COR-L47 (cell line): ENCODE measurements at places on chromosomes 1 and 21.

DNA sequence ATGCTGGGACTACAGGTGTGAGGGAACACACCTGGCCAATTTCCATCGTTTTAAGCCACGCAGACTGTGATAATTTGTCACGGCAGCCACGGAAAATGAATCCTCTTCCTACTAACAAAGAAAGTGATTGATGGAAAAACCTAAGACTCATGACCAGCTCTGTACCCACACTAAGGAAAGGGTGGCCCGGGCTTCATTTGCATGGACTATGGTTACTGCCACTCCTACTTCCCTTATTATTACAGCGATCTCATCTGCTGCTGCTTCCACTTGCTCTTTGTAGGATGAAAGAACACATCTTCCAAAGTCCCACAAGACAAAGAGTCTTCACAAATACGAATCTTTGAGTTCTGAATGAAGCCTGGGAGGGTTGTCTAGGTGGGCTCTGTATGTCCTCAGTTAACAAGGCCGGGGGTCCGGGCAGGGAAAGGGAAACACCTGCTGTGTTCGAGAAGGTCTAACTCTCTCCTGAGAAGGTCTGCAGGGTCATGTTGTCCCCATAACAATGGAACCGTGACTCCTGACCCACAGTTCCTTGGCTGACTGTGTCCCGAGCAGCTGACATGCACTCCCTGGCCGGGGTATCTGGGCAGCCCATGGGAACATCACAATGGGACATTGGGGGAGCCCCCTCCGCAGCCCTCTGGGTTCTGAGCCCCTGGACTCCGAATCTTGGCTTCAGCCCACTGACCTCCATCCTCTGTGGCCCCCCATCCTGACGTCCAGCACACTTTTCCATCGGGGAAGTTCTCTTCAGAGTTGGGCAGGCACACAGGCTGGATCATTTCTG is 13.3 kb upstream of the TFF1 start:
- DNase-seq, result no peak

- no peak for DNase-seq
Observed at GRCh38 chr1:178692564-178693327, 32.3 kb upstream of the RALGPS2 start.

DNA sequence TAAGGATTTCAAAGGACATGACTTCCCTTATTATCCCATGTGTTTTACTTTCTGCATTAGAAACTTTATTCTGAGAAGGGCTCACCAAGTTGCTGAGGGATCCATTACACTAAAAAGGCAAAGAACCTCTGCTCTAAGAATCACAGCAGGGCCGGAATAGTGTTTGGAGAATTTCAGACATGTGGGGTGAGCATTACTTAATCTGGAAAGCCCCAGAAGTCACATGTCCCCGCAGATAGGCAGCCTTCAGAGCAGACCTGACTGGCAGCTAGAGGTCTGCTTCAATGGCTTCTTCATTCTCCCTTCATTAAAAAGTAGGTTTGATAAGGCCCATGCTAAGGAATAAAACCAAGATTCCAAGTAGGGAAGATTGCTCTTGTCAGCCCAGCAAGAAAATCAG is 52.6 kb upstream of the RBM15 start:
- DNase-seq, result no peak

DNA sequence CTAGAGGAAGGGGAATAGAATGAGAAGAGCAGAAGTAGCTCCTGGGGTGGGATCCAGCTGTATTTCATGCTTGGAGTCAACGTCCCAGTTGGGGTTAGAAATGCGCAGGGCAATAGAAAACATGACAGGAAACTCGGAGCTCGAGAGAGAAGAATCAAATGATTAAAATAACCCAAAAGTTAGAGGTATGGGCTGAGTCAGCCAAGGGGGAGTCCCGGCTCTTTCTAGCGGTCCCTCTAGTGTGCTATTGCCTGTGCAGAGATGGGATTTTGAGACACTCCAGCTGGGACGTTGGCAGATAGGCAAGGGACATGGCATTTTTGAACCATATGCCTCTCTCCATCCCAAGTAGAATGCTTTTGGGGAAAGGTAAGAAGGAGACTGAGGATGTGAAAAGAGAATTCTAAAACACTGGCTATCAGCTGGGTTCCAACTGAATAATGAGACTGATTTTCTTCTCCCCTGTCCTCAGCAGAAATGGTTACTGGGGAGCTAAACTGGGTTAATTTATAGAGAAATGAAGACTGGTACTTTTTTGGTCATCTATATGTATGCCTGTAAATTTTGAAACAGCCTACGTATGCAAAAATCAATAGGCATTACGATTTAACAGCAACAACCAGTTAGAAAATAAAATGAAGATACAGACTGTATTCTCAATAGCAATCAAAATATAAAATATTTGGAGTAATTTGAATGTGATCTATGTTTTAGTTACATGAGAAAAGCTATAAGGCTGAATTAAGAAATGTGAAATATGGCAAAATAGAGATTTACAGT is 7.0 kb upstream of the VPS26C start:
- no peak for DNase-seq

GRCh38 chr1:48817505-48818114 is 40.9 kb upstream of the BEND5 start:
- DNase-seq, result peak; percentile 61

DNA sequence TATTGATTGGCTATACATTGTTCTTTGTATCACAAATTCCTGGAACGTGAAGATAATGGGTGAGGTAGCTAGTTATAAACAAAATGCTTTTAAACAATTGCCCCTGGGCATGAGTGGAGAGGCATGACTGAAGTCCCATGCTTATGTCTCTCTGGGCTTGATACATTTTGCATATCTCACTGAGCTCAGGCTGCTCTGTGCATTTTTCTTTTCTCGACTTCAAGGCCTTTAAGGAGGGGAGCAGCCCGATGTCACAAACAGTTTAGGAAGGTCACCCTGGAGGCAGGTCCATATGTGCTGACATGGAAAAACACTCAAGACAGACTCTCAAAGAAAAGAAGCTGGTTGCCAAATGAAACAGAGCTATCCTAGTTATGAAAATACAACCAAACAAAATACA is 80.1 kb upstream of the PUM1 start:
- no peak for DNase-seq

DNA sequence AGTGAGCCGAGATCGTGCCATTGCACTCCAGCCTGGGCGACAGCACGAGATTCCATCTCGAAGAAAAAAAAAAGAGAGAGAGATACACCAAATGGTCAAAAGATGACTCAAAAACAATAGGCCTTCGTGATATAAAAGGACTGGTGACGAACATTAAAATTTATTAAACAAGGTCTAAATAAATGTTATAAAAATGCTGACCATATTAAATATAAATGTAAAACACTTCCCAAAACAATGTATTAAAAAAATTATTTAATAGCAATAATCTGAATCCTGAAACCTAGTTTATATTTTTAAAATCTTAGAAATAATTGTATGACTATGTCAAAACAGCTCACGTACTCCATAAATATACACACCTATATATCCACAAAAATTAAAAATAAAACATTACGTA is 247.6 kb downstream of the SETD4 start:
- no peak for DNase-seq

DNA sequence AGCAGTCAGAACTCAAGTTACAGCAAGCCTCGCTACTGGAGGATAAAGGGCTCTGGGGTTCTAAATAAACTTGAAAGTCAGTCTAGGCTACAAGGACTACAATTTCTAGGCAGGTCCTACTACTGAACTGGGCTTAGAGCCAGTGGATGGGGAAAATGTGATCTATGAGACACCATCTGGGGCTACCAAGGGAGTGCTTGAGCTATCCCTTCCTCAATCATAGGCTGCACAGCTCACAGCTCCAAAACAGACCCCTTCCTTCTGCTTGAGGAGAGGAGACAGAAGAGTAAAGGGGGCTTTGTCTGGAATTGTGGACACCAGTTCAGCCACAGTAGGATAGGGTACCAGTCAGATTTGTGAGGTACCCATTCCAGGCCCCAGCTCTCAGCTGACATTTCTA is 145.8 kb upstream of the SNX7 start:
- DNase-seq, result no peak

DNA sequence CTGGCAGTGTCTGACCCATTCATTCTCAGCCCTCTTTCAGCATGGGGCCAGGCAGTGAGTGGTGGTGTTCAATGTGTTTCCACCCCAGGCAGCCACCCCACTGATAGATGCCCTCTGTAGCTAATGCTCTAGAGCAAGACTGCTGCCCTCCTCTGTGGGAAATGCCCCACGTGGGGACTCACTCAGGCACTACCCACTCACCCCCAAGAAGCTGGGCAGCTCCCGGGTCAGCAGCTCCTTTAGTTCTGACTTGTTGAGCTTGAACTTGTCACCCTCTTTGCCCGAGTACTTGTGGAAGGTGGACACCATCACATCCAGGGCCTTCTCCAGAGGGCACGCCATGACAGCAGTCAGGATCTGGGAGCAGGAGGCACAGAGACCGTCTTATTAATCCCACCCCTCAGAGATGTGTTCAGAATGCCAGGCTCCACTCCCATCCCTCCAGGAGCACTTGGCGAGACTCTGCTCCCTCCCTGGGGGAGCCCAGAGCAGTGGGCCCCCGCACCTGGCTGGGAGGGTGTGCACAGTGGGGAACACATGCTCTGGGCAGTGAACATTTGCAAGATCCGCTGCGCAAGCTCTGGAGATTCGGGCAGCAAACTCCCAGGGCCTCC is 1.0 kb downstream of the S100A4 start:
- DNase-seq, result no peak

- no peak for DNase-seq
Observed at GRCh38 chr1:233375653-233376052, 48.1 kb downstream of the MAP3K21 start.

GRCh38 chr21:34941162-34941561 is 107.9 kb downstream of the RUNX1 start:
- no peak for DNase-seq

DNA sequence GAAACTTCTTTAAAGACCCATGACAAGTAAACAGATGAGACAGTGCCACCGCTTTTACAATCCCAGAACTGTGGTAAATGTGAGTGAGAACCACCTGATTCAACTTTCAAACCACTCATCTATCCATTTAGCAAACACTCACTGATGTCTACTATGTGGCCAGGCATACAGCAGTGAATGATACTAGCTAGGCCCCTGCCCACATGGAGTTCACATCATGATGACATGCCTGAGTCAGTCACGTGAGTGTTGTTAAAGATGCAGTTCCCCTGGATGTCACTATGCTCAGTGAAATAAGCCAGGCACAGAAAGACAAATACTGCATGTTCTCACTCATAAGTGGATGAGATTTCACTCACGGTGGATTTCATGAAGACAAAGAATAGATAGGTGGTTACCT is 28.4 kb downstream of the STX6 start:
- DNase-seq, result no peak

GRCh38 chr1:207397525-207397926 is 56.6 kb upstream of the CR2 start:
- no peak for DNase-seq

DNA sequence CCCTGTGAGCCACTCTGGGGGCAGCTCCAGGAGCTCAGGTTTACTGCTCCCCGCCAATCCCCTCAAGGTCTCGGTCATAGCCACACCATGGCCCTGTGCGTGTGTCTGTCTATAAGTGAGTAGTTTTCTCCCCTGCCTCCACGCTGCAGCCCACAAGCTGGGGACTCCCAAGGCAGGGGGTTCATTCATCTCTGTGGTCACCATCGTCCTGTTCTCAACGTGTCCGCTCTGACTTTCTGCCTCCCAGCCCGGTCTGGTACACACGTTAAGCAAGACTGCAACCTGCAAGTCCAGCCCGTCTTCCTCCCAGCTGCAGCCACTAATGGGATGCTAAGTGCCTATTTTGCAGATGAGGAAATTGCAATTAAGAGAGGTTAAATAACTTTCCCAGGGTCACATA is 49.8 kb downstream of the IGSF21 start:
- DNase-seq, result no peak

DNA sequence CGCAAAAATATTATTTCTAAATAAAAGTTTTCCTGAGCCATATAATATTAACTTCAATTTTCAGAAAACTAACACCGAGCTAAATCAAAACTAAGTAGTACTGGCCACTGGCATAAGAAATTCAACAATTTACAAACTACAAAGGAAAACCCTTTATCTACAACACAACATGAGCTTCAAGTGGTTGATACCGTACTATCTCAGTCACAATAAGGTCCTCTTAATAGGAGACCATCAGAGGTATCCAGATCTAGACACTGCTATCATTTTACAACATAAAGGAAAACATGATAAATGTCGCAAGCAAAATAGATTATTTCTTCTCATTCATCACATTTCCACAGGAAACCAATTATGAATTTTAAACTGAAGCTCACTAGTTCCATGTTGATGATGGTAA is 39.5 kb downstream of the GATAD2B start:
- DNase-seq, result no peak

- no peak for DNase-seq
Observed at GRCh38 chr1:93614986-93615581, 66.6 kb downstream of the BCAR3 start.

DNA sequence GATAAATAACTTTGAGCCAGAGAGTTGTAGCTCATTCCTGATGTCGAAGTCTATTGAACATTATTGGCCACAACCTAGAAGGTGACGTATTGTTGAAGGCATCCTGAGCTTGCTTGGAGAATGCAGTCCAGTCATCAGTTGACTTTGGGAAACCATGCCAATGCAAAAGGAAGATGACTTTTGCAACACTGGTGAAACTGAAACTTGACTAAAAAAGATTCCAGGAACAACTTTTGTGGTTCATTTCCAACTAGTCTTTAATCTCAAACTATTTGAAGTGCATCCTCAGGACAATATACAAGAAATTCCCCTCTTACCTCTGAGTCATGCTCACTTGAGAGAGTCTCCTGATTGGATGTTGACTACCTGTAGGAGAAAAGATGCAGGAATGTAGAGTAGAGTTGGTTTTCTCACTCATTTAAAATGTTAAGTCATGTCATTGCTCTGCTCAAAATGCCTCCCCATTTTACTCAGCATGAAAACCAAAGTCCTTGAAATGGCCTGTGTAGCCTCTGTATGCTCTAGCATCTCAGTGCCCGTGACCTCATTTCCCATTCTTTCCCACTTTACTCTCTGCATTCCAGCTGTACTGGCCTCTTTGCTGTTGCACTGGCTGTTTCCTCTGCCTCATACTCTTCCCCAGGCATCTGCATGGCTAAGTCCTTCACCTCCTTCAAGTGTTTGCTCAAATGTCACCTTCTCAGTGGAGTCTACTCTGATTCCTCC is 24.4 kb upstream of the LEPR start:
- DNase-seq, result no peak

GRCh38 chr21:14519000-14519399 is 27.1 kb downstream of the SAMSN1 start:
- no peak for DNase-seq

GRCh38 chr1:227958617-227959324 is 11.0 kb upstream of the WNT9A start:
- DNase-seq, result no peak

DNA sequence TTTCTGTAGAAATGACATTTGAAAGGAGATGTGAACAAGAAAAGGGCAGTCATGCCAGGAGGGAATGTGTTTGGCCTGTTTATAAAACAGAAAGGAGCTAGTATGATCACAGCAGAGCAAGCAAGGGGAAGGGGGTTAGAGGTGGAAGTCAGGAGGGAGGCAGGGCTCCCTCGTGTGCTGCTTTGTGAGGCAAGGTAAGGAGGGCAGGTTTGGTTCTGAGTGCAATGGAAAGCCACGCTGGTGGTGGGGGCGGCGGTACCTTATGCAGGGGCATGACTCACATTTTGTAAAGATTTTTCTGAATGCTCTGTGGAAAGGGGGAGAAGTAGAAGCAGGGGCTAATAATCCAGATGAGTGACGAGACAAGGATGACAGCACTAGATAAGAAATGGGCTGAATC is 197.5 kb upstream of the C8B start:
- no peak for DNase-seq

- DNase-seq, result no peak
Observed at GRCh38 chr1:20126041-20126805, 6.9 kb upstream of the PLA2G2D start.
